GM04504 (cell line): ENCODE measurements at places on chromosomes 6 and 20.

GRCh38 chr6:7119272-7119801, 11.6 kb downstream of the RREB1 start:
- no peak for DNase-seq

DNA sequence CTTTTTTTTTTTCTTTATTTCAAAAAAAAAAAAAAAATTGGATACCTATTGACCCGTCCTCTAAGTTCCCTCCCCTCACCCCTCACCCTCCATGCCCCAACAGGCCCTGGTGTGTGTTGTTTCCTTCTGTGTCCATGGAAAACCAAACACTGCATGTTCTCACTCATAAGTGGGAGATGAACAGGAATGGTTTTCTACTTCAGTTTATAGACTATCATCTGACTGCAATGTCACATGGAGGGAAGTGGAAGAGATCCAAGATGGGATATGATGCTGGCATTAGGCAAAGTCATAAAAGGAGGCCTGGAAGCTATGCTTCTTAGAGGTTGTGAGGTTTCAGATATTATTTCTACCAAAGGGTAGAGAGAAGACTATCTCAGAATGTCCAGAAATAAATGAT, 237.5 kb downstream of the MAFB start:
- no peak for DNase-seq

DNA sequence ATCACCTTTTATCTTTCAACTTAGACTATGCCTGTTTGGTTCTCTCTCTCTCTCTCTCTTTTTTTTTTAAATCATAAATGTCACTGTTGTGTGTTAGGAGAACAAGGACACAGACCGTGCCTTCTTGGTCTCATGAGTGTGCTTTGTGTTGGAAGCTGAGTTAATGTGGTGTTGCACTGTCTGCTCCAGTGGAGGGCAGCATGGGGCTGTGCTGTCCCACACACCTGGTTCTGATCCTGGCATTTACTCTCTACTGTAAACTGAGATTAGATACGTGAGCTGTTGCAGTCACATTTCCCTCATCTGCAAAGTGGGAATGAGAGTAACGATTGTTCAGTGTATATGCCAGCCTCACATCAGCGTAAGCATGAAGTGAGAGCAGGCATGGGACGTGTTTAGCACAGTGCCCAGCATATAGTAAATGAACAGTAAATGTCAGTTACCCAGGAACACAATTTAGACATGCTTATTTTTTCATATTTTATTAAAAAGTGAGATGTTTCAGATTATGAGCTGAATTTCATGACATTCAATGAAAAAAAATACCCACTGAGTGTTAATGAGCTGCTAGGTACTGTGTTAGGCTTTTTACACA, 161.1 kb downstream of the FARS2 start:
- peak; percentile 28 for DNase-seq

- DNase-seq = no peak
These were observed 54.5 kb downstream of the TRMT11 start for GRCh38 chr6:126040826-126041225.

DNA sequence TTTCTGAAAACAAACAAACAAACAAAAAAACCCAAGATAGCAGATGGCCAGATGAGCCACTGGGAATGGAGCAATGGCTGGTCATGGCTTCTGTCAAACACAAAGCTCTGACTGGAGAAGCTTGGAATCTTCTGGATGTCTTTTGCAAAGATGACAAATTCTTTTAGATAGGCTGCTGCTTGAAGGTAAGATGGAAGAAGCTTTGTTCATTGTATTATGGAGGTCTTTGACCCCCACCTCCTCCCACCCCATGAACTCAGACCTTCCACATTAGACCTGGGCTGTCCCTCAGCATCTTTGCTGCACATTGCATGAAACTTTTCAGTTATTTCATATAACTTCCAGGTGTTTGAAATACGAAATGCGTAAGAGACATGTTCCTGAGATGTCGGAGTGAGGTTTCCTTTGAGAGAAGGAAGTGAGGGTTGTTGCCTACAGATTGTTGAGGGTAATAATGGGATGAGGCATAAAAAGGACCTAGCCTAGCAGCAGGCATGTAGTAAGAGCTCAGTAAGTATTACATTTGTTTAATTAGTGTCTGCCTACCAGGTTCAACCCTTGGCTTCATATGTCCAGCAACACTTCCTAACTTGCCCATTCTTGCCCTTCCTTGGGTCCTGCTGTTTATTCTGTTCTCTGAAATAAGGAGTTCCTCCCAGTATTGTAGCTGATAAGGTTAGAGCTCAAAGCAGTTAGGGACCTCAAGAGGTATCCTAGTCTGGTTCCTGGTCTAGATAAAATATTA, 51.4 kb upstream of the IER3 start:
- no peak for DNase-seq

DNA sequence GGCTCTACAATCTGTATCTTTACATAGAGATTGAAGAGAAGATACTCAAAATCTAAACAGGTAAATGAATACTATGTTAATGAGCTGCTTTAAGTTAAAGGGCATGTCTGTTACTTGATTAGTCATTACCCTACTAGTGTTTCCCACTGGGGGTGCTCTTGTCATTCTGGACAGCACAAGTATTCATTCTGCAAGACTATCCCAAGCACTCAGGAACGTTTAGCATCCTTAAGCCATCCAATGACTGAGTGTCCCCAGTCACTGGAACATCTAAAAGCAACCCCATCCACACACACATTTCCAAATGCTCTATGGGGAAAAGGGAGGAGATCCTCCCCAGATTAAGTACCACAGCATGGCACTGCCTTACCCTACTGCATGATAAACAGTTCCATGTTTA, 25.7 kb downstream of the EZR start:
- no peak for DNase-seq

- no peak for DNase-seq
These were observed 146.9 kb upstream of the SGK1 start for GRCh38 chr6:134464690-134465411.

GRCh38 chr6:31979238-31979898, 2.5 kb upstream of the C4A start:
- DNase-seq = no peak

DNA sequence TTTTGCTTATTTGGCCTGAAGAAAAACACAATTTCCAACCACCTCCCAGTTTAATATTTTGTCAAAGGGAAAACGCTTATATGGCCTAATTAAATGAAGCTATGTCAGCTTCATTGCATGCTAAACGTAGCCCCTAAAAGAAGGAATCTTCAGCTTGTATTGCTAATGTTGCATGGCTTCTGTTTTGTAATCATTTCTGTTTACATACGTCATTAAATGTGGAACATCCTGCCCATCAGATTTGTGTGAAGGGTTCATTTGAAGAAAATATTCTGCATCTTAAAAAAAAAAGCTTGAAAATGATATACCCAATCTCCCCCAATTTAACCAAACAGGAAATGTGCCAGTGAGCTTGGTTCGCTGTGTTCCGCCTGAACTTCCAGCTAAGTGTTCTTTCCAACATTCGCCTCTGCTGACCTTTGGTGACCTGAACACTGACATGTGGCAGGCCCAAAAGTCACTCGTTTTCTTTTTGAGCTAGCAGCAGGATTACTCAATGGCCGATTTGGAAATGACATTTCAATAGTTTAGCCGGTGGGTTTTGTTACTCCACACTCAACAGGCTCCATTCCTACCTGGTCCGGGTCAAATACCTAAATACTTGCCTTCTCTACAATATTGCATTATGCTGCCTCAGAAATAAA, 12.7 kb upstream of the SIRT5 start:
- no peak for DNase-seq

- no peak for DNase-seq
These were observed 812 bp upstream of the SMIM13 start for GRCh38 chr6:11092668-11093375.

GRCh38 chr6:116229287-116229913, 24.5 kb downstream of the TSPYL4 start:
- DNase-seq = peak; percentile 84

GRCh38 chr6:127949251-127949650, 48.4 kb upstream of the THEMIS start:
- DNase-seq = no peak

- DNase-seq = no peak
These were observed 49.0 kb upstream of the ASF1A start for GRCh38 chr6:118844915-118845314.

DNA sequence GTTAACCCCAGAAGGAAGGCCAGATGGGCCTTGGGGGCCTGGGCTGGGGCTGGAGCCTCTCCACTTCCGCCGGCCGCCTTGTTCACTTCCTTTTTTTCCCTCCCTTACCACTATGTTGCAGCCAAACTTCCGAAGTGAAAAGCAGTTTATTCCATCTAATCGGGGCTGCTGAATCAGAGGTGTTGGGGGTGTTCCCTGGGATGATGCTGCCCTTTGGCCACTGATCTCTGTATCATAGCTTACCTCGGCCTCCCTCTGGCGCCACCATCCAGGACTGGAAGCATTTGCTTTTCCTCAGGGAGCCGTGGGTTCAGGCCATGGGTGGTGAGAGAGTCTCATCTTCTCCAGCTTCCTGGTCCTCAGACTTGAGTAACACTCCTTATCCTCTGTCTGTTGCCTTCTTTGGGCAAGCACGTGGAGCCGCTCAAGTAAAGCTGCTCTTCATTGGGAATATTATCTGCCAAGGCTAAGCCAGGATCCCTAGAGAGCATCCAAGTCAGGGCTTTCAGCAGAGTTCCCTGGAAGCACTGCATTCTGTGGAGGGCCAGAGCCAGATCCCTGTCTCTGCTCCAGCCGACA, 39.6 kb downstream of the SLX4IP start:
- DNase-seq = no peak

GRCh38 chr6:157060440-157060952, 262.8 kb downstream of the TMEM242 start:
- no peak for DNase-seq

DNA sequence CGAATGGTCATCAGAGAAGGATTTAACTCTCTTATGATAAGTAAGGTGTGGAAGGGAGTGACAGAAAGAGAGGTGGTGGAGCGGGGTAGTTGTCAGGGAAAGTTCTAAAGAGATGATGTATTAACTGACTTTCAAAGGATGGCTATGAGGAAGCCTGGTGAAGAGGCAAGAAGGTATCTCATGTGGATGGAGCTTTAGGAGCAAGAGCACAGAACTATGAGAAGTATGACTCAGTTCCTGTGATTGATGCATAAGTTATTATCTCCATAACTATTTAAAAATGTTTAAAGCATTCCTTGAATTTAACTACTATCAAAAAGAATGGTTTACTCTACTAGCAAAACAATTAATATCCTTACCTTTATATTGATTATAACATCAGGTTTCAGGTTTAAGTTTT, 28.8 kb downstream of the AK9 start:
- DNase-seq = no peak

GRCh38 chr20:31355981-31356380, 12.4 kb upstream of the DEFB118 start:
- no peak for DNase-seq

DNA sequence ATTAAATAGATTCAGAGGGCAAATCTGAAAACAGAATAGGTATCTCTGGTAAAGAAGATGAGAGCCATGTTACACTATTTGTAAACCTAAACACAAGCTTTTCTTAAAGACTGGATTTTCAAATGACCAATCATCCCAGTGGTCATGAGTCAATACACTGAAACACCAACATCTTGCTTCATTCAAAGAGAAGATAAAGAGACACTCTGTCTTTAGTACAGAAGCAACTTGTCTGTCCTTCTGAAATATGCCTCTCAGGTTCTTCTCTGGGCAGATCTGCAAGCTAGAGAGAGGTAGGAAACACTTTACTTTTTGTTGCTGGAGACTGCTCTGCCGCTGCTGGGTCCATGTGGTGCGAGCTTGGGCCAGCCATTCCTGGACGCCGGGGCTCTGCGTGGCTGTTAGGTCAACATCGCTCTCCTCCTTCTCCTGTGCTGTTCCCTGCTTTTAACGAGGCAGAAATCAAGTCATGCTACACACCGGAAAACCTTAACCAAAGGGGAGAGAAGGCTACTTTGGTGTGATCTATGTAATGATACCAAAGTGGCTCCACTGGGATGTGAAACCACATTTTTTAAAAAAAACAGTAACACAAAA, 368.2 kb downstream of the SYNE1 start:
- no peak for DNase-seq

GRCh38 chr6:41191569-41191968, 9.4 kb downstream of the TREML2 start:
- no peak for DNase-seq

- peak; percentile 32 for DNase-seq
These were observed at the start of gene RGS17 for GRCh38 chr6:153131037-153131981. Gene RGS17 (minus strand): TSS chr6:153131282. CDS start chr6:153044018, 87,264 bp downstream.

DNA sequence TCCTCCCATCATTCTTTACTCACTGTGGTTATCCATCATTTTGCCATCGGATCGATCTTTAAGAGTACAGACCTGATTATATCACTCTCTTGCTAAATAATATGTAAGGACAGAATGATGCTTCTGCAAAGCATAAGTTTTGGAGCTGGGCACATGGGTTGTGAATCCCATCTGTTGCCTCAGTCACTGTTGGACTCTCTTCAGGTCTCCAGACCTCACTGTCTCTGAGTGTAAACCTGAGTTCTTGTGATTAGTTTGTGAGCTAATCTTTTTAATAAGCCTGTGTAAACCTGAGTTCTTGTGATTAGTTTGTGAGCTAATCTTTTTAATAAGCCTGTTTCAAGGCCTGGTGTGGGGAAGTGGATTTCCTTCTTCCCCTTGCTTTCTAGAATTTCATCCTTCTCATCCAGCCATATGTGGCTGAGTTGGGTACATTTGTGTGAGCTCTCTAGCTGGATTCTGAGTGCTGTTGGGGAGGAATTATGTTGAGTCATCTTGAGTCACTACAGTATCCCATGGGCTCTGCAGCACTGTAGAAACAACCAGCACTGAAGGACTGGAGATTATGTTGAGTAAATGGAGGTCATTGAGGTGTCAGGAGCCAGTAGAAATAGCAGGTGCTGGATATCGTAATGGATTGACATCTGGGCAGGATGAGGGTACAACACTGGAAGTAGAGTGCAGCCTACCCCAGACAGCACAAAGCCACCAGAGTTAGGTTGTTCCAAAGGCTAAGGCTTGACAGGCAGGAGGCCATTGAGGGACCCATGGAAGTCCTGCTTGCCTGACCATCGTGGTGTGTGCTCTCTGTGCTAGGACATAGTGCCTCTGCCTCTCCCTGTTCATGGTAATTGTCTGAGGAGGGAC, 52.4 kb downstream of the SCAND1 start:
- DNase-seq = peak; percentile 75

DNA sequence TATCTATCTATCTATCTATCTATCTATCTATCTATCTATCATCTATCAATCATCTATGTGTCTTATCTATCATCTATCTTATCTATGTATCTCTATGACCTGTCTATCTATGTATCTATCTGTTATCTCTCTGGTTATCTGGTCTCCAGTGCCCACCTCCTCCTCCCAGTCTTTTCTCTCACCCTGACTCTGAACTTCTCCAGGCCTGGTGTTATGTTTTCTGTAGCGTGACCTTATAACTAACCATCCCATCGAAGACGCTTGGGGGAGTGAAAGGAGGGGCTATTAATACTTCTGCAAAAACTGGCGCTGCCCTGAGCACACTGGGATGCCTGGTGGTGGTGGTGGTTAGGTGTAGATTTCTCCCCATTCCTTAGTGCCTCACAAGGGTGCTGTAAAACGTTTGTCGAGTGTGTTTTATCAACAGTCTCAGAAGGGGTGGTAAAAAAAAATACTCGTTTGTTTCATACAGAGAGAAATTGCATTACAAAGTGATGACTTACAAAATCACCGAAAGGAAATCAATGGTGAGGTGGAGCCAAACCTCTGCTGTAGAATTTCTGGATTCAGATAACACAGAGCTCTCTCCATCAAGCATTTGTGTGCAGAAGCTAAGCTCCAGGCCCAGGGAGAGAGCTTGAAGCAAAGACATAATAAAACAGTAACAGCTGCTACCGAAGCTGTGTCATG, 156.2 kb downstream of the BCAS1 start:
- no peak for DNase-seq
